ENCODE measurements at places on chromosomes 13 and 19.
A peak's percentile ranks its signal among the peaks of the same experiment; 100 is the strongest.

- DNase-seq = no peak
Measured at GRCh38 chr19:43957891-43958290, 6.9 kb downstream of the ZNF221 start.

- no peak for DNase-seq
Measured at GRCh38 chr13:105915146-105915850, 620.2 kb downstream of the EFNB2 start.

- DNase-seq = no peak
Measured at GRCh38 chr13:113887700-113888201, 23.9 kb upstream of the GAS6 start.

DNA sequence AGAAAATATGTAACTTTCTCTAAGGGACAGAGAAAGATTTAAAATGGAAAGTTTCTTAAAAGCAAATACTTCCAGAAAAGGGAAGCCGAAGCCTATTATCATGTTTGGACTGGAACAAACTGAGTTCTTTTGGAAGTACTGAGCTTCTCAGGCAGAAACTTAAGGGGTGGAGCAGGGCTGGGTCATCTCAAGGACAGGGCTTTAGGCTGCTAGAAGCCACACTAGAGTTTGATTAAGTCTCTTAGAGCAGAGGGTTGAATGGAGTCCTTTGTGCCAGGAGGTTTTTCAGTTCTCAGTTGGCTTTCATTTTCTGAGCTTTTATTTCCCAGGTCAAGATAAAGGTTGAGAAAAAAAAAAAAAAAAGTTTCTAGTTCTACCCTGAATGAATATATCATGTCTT is 432.7 kb downstream of the SLITRK5 start:
- no peak for DNase-seq

- DNase-seq = no peak
Measured at GRCh38 chr13:34230271-34230670, 412.3 kb downstream of the RFC3 start.

DNA sequence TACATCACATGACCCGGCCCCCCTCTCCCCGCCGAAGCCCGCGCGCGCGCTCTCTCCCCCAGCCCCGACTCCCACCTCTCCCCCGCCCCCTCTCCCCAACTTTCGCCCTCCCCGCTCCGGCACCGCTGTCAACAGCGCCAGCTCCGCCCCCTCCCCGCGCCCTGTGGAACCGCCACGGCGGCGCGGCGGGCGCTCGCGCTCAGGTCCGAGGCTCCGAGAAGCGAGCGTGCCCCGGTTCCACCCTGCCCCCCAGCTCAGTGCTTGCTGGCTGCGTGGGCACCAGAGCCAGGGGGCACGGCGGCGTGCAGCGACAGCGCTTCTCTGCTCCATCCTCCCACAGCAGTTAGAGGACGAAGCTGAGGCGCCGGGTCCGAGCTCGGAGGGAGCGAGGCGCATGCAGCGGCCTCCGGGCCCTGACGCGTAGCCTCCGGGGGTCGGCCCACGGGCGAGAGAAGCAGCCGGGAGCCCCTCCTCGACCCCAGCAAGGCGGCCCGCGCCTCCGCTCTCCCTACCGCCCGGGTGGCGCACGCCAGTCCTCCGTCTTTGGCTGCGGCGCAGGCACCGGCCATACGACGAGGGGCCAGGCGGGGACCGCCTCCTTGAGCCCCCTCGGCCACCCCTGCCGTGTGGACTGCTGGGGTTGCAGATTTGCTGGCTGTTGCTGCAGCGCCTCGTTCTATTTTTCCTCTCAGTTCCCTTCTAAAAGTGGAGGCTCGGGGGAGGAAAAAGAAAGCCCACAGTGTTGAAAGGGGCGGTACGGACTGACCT is 109.5 kb downstream of the KCNRG start:
- DNase-seq = peak; percentile 97

DNA sequence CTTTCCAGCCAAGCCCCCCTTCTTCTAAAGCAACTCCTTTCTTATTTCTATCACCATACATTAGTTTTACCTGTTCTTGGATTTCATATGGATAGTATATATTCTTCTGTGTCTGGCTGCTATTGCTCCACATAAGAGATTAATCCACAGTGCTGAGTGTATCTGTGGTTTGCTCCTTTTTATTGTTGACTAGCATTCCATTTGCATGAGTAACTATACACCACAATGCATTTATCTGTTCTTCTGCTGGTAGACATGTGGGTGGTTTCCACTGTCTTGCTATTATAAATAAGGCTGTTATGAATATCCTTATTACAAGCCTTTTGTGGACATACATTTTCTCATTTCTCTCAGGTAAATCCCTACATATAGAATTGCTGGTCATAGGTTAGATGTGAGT is 138.2 kb downstream of the SLC7A1 start:
- DNase-seq = no peak

- no peak for DNase-seq
Measured at GRCh38 chr13:78078168-78078567, 159.5 kb upstream of the EDNRB start.

DNA sequence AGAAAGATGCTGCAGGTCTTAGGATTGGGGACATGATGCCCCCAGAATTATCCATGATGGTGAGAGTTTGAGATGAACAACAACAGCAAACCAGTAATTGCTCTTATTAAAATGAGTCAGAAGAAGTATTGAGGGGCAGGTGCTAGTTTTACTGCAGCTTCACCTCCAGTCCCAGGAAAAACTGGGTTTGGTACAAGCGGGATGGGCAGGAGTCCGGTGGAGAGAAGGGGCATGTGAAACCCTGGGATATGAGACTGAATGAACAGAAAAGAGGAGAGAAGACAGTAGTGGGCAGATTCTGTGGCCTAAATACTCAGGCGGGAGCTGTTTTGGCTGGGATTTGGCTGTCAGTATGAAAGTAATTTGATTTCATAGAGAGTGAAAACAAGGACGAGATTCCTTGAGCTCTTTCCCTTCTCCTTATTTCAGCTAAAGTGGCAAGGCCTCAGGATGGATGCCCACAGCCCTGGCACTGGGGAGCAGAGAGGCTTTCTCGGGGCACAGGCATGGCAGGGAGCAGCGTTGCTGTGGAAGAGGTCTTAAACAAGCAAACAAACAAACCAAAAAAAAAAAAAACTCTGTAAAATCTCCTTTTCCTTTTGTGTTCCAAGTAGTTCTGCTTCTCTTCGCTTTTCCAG is 30.7 kb downstream of the NFIX start:
- no peak for DNase-seq

DNA sequence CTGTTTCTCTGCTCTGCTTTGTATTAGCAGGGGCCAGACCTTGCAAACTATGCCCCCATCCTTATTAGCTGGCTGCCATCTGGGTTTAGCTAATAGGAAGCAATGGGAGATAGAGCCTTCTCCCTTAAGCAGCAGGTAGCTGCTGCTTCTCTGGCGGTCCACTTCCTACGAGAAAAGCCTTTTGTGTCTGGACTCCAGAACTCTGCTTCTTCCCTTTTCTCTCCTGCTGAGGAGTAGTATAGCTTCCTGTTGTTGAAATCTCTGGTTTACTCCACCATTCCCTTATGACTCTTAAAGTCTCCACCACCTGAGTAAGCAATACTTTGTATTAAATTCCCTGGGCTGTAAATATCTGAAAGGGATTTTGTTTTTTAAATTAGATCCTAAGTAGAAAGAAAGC is 147.1 kb downstream of the DNAJC15 start:
- no peak for DNase-seq

DNA sequence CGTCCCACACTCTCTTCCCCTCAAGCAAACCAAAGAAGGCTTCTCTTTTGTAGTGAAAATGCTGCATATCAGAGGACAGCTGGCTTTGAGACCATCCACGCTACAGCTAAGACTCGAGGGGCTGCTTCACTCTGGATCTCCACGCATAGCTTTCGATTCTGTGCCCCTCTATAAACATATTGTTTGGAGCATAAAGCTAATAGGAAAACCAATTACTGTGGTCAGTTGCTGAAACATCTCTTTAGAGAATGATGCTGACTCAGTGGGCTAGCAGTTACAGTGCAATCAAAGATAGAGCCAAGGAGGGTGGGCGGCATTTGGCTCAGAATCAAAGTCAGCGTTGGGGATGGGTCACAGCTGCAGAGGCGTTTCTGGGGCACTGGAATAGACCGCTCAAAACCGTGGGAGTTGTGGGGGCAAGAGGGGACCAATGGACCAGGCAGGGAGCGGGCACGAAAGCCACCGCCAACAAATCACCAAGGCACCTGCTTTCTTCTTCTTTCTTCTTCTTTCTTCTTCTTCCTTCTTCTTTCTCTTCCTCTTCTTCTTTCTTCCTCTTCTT is 76.7 kb downstream of the RASL11A start:
- DNase-seq = no peak

DNA sequence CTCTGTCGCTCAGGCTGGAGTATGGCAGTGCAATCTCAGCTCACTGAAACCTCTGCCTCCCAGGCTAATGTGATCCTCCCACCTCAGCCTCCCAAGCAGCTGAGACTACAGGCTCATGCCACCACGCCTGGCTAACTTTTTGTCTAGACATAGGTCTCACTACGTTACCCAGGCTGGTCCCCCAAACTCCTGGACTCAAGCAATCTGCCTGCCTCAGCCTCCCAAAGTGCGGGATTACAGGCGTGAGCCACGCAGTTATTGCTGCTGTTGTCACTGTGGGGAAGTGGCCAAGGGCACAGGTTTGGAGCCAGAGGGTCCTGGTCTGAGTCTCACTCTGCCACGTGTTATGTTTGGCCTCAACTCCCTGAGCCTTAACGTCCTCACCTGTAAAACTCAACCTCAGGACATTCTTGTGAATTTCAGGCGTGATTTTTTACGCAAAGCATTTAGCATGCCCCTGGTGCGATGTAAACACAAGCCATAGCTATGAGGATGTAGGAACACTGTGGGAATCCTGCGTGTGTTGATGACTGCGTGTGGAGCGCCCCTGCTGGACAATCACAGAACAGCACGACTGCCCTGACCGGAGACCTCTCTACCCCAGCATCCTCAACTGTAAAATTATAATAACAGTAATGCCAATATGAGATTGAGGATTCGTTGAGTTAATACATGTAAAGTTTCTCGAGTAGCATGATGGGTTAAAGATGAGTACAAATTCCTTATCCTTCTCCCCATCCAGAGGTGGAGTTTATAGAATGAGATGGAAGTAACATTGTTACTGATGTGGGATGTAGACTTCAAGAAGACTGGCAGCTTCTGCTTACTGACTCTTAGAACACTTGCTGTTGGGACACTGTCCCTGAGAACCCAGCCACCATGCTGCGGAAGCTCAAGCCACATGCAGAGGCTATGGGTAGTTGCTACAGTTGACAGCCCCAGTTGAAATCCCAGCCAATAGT is 41.8 kb upstream of the PNMA8B start:
- peak; percentile 73 for DNase-seq

- no peak for DNase-seq
Measured at GRCh38 chr13:111317571-111318345, 2.7 kb upstream of the TEX29 start.

GRCh38 chr13:36606060-36606459 is 67.8 kb upstream of the SERTM1 start:
- DNase-seq = no peak

GRCh38 chr13:104140552-104140951 is 1074.3 kb upstream of the SLC10A2 start:
- no peak for DNase-seq

DNA sequence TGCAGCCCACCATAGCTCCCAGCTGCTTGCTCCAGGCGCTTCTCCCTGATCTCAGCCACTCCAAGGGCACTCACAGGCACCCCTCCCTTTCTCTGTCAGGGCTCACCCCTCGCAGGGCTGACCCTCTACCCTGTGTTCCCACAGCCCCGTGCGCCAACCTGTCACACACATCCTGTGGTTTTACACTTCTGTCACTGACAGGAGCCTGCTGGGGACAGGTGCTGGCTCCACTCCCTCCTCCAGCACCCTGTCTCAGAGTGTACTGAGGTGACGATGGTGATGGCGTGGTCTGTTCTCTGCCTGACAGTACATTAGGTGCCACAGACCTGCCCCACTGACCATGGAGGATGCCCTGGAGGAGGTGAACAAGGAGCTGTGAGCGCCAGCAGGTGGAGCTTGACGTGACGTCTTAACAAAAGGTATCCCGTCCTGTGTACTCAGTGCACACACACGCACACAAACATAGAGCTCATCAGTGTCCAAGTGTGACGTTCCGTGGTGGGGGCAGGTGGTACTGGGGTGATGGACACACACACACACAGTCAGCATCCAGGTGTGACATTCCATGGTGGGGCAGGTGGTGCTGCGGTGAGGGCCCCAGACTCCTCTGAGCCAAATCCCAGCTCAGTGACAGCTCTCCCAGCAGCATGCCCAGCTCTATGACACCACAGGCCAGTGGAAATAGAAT is 20.9 kb downstream of the C19orf44 start:
- no peak for DNase-seq

GRCh38 chr13:80276371-80277289 is 64.3 kb downstream of the SPRY2 start:
- DNase-seq = no peak

DNA sequence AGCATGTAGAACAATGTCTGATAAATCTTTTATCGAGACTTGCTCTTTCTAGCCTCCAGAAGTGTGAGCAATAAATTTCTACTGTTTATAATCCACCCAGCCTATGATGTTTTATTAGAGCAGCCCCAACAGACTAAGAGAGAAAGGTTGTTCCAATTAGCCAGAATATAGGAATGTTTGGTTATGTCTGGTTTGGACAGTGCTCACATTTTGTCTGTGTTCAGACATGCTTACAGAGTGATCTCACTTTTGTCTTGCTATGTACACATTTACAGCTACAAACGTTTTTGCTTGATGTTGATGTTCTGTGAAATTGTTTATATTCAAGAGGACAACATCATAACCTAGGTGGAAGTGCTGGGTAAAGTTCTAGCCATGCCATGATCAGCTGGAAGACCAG is 18.0 kb upstream of the EVI5L start:
- no peak for DNase-seq

DNA sequence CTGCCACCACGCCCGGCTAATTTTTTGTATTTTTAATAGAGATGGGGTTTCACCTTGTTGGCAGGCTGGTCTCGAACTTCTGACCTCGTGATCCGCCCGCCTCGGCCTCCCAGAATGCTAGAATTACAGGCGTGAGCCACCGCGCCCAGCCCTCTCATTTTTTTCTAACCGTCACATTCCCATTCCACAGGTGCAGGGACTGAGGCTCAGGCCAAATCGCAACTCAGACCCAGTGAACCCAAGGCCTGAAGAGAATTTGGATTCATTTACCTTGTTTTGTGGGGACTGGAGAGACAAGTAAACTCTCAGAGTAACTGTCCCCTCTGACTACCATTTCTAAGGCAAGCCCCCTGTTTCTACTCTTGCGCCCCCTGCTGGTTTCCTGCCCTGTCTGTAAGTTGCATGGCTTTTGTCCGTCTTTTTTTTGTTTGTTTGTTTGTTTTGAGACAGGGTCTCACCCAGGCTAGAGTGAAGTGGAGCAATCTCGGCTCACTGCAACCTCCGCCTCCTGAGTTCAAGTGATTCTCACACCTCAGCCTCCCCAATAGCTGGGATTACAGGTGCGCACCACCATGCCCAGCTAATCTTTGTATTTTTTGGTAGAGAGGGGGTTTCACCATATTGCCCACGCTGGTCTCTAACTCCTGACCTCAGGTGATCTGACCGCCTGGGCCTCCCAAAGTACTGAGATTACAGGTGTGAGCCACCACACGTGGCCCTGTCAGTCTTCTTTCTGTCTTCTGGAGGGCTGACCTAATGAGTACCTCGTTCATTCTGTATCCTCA is 2.3 kb upstream of the STRN4 start:
- peak; percentile 74 for DNase-seq

GRCh38 chr13:50451609-50452008 is 391.9 kb downstream of the DLEU7 start:
- DNase-seq = no peak

- no peak for DNase-seq
Measured at GRCh38 chr13:48977286-48977625, 1.5 kb downstream of the FNDC3A start.

- DNase-seq = no peak
Measured at GRCh38 chr19:2188708-2189385, 25.1 kb downstream of the DOT1L start.

- DNase-seq = no peak
Measured at GRCh38 chr13:114296902-114297301, 15.5 kb downstream of the UPF3A start.

- no peak for DNase-seq
Measured at GRCh38 chr19:30634131-30634830, 262.1 kb downstream of the ZNF536 start.
